ENCODE measurements at places on chromosomes 7 and 10.
A peak's percentile ranks its signal among the peaks of the same experiment; 100 is the strongest.

GRCh38 chr10:111354859-111355258 lies 278.0 kb downstream of the ADRA2A start:
- no peak for DNase-seq

DNA sequence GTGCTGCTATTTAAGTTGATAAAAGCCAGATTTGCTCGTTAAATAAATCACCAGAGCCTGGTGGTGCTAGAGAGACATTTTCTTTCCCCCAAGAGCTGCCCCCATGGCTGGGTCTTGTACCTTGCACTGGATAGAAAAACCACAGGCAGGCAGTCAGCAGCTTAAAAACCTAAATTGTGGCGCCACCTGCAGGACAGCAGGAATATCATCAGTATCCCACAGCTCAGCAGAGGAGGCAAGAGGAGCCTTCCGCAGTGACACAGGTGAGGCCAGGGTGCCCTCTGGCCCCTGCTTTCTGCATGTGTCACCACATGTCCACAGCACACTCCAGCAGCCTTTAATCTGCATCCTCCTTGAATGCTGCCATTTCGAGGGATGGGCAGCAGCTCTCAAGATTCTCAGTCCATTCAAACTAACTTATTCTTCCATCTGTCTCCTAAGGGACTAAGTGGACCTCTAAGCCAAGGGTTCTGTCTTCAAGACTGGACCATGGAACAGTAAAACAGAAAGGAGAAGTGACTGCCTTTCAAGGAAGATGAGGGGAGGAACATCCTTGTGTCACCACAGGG lies 4.5 kb upstream of the PLXNA4 start:
- peak; percentile 30 for DNase-seq

GRCh38 chr10:103273041-103273441 lies 3.9 kb upstream of the INA start:
- peak; percentile 94 for DNase-seq

- no peak for DNase-seq
Observed at GRCh38 chr10:51231754-51232153, 157.5 kb downstream of the PRKG1 start.

- no peak for DNase-seq
Observed at GRCh38 chr10:49441488-49442476, 45.9 kb upstream of the DRGX start.

DNA sequence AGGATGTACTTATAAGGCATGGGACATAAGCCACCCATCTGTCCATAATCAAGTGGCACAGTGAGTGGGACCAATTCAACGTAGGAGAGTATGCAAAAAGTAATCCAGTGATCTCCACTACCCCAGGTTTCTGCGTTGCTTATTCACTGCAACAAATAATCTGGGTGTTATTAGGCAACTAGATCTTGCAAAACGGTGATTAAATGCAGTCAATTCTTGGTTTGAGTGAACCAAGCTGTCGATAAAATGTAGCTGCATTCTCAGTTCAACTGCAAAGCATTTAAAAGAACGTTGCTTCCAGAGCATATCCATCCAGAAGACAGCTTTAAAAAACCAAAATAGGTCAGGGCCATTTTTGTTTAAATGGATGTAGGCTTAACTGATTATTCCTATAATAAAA lies 5.0 kb downstream of the LSMEM1 start:
- no peak for DNase-seq

GRCh38 chr10:127899766-127900387 lies 7.0 kb upstream of the PTPRE start:
- no peak for DNase-seq

GRCh38 chr10:103899312-103899711 lies 18.7 kb downstream of the STN1 start:
- DNase-seq = no peak

GRCh38 chr10:124963866-124964720 lies 22.2 kb downstream of the ZRANB1 start:
- DNase-seq = no peak

GRCh38 chr10:74035303-74035702 lies 37.4 kb downstream of the VCL start:
- DNase-seq = no peak

DNA sequence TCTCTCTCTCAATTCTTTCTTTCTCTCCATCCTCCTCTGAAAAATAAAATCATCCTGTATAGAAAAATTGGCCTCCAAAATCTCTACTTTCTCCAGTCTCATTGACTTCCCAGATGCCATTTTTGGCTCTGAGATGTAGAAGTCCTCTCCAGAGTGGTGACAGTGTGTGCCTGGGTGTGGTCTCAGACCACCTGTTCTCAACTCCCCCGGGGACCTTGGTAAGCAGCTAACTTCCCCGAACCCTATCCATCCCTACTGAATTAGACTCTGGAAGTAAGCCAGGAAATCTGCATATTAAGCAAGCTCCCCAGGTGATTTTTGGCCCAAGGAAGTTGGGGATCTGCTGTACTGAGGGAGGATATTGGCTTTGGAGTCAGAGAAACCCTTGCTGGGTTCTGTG lies 120.5 kb downstream of the WDR11 start:
- no peak for DNase-seq

GRCh38 chr10:30390207-30390606 lies 41.1 kb upstream of the MTPAP start:
- DNase-seq = no peak

DNA sequence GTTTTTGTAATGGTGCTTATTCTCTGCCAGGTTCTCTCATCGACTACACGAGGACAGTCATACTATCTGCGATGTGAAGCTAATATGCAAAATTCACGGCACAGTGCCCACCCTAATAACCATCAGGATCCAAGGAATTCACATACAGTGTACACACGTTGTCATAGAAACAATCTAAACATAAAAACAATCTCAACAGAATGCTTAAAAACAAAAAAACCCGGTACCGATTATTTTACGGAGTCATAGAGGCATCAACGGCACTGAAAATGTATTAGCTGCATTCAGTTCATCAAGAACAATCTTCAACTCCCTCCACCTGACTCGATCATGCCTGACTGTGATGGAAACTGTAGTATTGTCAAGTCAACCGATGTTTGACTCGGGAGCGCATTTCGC lies 628 bp downstream of the MRPS33 start:
- DNase-seq = no peak

DNA sequence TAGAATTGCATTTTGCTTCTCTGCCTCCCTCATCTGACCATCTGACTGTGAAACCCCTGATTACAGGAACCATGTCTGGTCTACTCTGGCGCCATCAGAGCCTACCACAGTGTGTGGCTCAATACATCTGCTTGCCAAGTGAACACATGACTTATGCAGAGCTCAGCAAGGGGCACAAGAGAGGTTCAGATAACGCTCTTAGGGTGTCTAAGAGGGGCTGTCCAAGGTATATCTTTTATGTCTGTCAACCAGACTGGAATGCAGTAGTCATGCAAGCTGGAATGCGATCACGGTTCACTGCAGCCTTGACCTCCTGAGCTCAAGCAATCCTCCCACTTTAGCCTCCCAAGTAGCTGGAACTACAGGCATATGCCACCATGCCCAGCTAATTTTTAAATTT lies 10.3 kb upstream of the RRP12 start:
- DNase-seq = no peak

DNA sequence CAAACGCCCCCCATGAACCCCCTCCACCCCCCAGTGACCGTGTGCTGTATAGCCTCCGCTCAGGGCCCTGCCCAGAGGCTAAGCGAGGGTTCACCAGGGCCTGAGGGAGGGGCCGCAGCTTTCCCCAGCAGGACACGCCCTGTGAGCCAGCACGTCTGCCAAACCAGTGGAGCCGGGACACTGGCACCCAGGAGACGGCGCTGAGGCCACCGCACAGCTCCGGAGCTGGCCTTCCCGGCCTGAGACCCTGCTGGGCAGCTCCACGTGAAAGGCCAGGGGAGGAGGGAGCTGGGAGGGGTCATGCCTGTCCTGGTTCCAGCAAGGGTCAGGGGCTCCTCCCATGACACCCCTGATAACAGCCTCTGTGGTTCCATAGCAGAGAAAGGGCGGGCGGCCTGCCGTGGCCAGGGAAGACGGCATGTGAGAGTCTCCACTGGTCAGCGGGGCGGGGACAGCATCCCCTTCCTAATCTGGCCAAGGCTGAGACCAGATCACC lies 278.3 kb downstream of the ELFN1 start:
- no peak for DNase-seq

GRCh38 chr10:98391065-98391464 lies 23.9 kb downstream of the PYROXD2 start:
- DNase-seq = no peak

- DNase-seq = no peak
Observed at GRCh38 chr7:134374291-134374690, 57.6 kb upstream of the SLC35B4 start.

DNA sequence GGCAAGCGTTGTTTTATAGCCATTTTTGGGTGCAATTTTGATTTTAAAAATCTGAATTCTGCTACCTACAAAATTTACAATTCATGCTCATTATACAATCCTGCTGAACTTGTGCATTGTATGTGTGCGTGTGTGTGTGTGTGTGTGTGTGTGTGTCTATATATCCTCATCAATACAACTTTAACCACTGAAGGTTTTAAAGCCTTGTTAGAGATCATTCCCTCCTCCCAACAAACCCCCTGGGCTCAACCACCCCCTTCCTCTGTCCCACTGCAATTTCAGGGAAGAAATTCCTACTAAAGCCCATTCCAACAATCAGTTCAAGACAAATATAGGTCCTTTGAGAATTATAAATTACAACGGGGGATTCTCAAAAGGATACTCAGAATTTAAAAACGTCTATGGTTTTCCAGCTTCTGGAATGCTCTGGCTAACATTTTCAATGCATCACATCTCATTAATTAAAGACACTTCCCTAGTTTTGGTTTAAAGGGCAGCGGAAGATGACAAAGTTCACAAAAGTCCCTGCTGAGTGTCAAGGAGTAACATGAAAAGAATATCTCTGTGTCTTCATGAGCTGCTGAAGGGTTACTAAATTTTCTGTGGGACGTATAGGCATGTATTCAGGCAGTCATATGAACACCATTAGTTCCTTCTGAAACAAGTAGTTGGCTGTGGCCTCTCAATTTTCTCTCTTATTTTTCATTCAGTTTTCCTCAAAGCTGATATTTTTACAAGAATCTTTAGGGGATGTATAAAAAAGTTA lies 889 bp upstream of the SEMA3A start:
- no peak for DNase-seq

DNA sequence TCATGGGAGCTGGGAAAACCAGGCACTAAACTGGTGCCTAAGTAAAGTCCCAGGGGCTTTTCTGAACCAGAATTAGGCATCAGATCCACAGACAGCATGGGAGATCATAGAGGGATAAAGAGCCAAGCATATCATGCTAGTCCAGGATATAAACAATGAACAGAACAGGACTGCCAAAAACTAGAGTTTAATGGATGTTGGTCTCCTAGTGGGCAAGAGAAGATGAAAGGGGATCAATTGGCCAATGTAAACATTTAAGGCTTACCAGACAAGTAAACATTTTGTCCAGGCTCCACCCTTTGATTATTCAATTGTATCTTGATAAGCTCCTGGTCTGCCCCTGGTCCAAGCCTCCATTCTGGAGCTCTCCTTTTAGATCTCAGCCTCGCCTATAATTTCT lies 18.9 kb downstream of the MACC1 start:
- DNase-seq = no peak

DNA sequence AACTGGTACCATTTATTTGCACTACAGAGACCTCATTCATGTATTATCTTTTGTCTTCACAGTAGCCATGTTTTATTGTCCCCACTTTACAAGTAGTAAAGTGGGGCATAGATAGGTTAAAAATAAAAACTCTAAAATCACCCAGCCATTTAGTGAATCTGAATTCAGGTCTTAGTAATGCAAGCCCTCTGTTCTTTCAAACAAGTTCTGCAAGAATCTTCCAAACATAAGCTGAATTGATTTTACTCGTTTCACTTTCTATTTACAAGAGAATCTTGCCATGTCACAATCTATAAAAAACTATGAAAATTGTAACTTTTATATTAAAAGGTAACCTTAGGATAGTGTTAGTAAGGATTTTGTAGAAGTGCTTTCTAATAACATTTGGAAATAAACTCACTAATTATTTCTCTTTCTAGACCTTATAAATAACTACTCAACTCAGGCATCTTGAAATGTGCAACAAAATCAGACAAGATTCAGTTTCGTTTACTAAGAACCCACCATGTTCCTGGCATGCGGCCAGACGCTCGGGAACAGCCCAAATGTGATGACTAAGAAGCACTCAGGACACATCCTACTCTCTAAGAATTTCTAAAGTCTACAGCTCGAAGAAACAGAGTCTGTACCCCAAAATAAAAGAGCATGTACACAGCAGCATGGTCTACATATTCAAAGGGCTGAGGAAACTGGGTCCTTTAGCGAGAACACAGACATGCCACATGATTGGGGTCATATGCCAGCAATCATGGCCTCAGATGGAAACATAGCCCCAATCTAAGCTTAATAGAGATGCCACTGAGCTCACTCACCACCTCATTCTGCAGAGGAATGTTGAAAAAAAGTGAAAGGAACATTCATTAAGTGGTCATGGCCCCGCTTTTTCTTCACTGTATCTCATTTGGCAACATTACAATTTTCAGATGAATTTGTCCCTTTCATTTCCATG lies 167.6 kb downstream of the AMPH start:
- DNase-seq = peak; percentile 53

- DNase-seq = no peak
Observed at GRCh38 chr7:19677180-19677579, 31.7 kb downstream of the POLR1F start.

- no peak for DNase-seq
Observed at GRCh38 chr10:102493771-102494170, 8.7 kb downstream of the ACTR1A start.

DNA sequence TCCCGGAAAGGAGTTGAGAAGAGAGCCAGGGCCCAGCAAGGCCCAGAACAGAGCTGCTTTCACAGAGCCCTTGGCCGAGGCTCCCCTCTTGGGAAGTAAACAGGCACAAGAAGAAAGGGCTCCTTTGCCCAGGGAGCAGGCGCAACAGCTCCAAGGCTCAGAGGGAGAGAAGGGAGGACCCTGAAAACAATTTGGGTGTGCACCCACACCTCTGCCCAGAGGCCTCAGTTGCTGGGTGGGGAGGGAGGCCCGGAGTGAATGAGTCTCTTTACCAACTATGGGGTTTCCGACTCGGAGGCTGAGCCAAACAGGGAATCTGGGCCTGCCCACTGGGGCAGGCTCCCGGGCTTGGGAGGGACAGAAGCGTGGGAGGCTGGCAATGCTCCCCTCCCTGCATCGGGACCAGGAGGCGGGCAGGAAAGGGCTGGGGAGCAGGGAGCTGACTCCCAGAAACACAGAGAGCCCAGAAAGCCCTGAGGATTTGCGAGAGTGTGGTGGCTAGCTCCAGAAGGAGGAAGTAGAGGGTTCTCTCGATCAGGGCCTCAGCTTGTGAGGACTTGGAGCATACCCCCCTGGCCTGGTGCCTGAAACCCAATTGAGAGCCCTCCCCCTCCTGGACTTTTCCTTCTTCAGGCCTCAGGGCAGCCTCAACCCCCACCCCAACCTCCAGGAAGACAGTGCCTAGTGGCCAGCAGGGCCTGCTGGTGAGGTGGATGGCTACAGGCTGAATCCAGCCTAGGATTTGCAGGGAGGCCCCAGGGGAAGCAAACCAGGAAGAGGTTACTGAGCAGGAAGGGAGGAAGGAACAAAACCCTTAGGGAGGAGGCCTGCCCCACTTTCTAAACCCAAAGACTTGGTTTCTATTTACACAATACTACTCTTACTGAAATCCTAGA lies 6.2 kb downstream of the C10orf105 start:
- peak; percentile 36 for DNase-seq
